Right atrium auricular region (tissue), 2 donors: ENCODE measurements at places on chromosomes 12 and 14.

GRCh38 chr12:121753844-121754264 is 39.6 kb downstream of the RHOF start:
- no peak overlapping the region for H3K4me3 ChIP-seq
- H3K4me1 ChIP-seq: no peaks in the 10 kb centered on the region
- H3K27me3 ChIP-seq: no peaks in the 10 kb centered on the region

DNA sequence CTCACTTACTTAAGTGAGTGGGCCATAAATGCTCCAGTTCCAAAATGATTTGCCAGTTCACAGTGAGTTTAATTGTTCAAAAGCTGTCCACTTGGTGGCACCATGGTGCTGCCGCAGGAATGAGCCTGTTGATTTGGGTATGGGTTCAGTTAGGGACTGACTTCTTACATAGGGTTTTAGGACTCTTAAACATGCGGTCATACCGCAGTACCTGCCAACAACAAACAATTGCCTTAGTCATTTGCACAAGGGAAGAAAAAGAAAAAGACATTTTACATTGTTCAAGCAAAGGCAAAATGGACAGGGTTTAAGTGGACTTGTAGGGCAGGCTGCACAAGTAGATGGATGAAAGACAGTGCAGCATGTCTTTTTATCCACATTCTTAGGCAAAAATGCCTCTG is 80.0 kb upstream of the DBX2 start:
- DNase-seq: peak; percentile 60
- no peaks in the 10 kb centered on the region for H3K27me3 ChIP-seq
- H3K36me3 ChIP-seq: no peaks in the 10 kb centered on the region
- H3K4me1 ChIP-seq: no peaks in the 10 kb centered on the region
- no peak overlapping the region for H3K27ac ChIP-seq
- no peak overlapping the region for H3K4me3 ChIP-seq

GRCh38 chr12:98808243-98808875 is 163.3 kb downstream of the APAF1 start:
- no peaks in the 10 kb centered on the region for H3K36me3 ChIP-seq
- no peaks in the 10 kb centered on the region for H3K4me1 ChIP-seq

GRCh38 chr12:124298685-124299410 is 4.0 kb downstream of the RFLNA start:
- no peak overlapping the region for H3K4me3 ChIP-seq
- no peak for DNase-seq
- H3K4me1 ChIP-seq: no peaks in the 10 kb centered on the region
- H3K27ac ChIP-seq: no peak overlapping the region
- H3K36me3 ChIP-seq: no peaks in the 10 kb centered on the region

- H3K36me3 ChIP-seq: no peaks in the 10 kb centered on the region
- DNase-seq: no peak
- H3K4me1 ChIP-seq: no peaks in the 10 kb centered on the region
- no peak overlapping the region for H3K27ac ChIP-seq
These were observed 39.5 kb upstream of the NT5DC3 start for GRCh38 chr12:103880299-103881142.

DNA sequence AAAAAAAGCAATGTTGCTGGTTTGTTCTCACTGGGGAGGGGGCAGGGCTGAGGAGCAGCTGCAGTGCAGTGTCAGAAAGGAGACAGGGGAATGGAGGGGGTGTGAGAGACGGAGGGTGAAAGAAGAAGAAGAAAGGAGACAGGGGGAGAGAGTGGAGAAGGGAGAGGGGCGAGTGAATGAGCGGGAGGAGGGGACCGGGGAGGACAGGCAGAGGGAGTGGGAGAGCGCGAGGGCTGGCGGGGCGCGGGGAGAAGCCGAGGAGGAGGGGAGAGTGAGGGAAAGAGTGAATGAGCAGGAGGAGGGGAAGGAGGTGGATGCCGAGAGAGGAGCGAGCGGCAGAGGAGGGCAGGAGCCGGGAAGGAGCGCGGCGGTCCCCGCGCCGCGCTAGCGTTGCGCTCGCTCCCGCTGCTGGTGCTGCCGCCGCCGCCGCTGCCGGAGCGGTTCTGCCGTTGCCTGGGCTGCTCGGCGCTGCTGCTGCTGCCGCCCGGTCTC is at the start of gene NOVA1:
NOVA1 (minus strand) TSS at position 445 of the 492 bp plus-strand sequence. CDS start 597 bp downstream, outside the sequence.
- no peaks in the 10 kb centered on the region for H3K4me1 ChIP-seq
- H3K27me3 ChIP-seq: no peaks in the 10 kb centered on the region
- no peak for DNase-seq
- no peaks in the 10 kb centered on the region for H3K36me3 ChIP-seq

- H3K27ac ChIP-seq: no peak overlapping the region
- no peaks in the 10 kb centered on the region for H3K36me3 ChIP-seq
- H3K4me3 ChIP-seq: no peak overlapping the region
- DNase-seq: no peak
These were observed 13.3 kb upstream of the OAS3 start for GRCh38 chr12:112924986-112925385.

DNA sequence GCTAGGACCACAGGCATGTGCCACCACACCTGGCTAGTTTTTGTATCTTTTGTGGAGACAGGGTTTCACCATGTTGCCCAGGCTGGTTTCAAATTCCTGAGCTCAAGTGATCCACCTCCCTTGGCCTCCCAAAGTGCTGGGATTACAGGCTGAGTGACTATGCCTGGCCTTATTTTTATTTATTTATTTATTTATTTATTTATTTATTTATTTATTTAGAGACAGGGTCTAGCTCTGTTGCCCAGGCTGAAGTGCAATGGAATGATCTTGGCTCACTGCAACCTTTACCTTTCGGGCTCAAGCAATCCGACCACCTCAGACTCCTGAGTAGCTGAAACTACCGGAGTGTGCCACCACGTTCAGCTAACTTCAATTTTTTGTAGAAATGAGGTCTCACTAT is 117.0 kb upstream of the MAX start:
- no peak for DNase-seq
- no peaks in the 10 kb centered on the region for H3K36me3 ChIP-seq
- no peak overlapping the region for H3K4me3 ChIP-seq
- H3K27ac ChIP-seq: no peak overlapping the region
- no peaks in the 10 kb centered on the region for H3K27me3 ChIP-seq
- no peaks in the 10 kb centered on the region for H3K4me1 ChIP-seq

DNA sequence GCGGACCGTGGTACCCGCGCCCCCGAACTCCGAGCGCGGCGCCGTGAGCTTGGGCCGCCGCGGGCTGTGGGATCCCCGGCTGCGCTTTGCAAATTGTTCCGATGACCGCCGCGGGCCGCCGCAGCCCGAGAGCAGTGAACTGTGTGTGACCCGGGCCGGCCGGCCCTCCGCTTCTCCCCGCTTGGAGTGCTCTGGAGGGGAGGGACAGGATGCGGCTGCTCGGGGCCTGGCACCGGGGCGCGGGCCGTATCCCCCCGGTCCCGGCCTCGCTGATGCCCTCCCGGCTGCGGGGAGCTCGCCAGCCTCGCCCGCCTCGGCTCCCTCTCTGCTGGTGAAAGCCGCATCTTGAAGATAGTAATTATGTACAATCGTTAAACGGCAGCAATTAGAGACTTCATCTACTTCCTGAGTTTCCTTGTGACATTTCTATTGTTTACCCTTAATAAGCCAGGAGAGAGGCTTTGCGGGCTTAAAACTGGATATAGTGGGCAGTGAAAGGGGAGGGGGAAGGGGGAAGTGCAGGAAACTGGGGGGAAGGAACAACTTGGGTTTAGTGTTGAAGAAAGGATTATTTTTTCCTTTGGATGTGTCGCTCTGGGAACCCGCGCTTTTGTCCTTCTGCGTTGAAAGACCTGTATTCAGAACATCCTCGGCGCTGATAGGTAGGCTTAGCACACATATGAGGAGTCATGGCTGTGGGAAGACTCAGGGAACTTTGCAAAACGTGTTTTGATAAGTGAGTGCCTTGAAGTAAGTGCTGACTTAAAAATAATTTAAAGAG is 1.2 kb downstream of the PELI2 start:
- peak overlapping the region; percentile 57 for H3K4me3 ChIP-seq
- no peaks in the 10 kb centered on the region for H3K36me3 ChIP-seq
- no peaks in the 10 kb centered on the region for H3K4me1 ChIP-seq
- DNase-seq: no peak
- H3K27me3 ChIP-seq: no peaks in the 10 kb centered on the region
- H3K27ac ChIP-seq: peak overlapping the region; percentile 88

GRCh38 chr14:88209273-88209672 is 113.8 kb downstream of the KCNK10 start:
- no peak for DNase-seq
- H3K4me1 ChIP-seq: no peaks in the 10 kb centered on the region
- no peaks in the 10 kb centered on the region for H3K36me3 ChIP-seq
- H3K4me3 ChIP-seq: no peak overlapping the region
- no peak overlapping the region for H3K27ac ChIP-seq
- H3K27me3 ChIP-seq: no peaks in the 10 kb centered on the region

- H3K27me3 ChIP-seq: no peaks in the 10 kb centered on the region
- H3K27ac ChIP-seq: peak overlapping the region; percentile 53
- H3K4me1 ChIP-seq: no peaks in the 10 kb centered on the region
- no peak for DNase-seq
- H3K4me3 ChIP-seq: no peak overlapping the region
These were observed 50.7 kb downstream of the SLC2A13 start for GRCh38 chr12:40055228-40055579.

DNA sequence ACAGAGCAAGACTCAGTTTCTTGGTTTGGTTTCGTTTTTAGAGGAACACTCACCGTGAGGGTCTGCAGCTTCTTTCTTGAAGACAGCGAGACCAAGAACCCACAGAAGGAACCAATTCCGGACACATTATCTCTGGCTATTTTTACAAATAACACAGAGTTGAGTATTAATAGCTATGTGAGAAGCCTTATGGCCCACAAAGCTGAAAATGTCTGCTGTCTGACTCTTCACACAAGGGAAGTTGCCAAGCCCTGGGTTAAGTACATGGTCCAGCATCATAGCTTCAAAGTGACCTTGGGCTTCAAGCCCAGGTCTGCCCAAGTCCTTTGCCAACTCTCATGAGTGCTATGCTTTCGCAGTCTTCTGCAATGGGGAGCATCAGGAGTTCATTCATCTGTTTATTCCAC is 2.6 kb upstream of the LGMN start:
- no peaks in the 10 kb centered on the region for H3K36me3 ChIP-seq
- H3K27me3 ChIP-seq: no peaks in the 10 kb centered on the region
- H3K27ac ChIP-seq: peak overlapping the region; percentile 68
- H3K4me3 ChIP-seq: no peak overlapping the region
- no peak for DNase-seq

DNA sequence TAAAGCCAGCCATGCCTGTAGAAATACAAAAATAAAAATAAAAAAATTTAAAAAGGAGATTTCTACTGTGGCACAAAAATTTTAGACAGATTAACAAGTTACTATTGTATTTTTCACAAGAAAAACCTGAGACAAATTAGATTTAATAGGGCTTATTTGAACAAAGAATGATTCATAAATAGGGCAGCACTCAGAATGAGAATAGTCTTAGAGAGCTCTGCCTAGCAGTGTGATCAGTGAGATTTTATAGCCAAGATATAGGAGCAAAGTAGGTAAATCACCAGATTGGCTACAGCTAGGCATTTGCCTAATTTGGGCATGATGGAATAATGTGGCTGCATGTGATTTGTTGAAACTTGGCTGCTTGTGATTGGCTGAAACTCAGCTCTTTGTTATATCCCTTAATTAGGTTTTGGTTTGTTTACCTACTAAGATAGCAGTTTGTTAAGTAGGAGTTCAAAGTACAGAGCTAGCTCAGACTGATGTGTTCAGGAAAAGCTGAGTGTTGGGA is 279.7 kb upstream of the TMTC1 start:
- no peaks in the 10 kb centered on the region for H3K27me3 ChIP-seq
- no peaks in the 10 kb centered on the region for H3K4me1 ChIP-seq
- no peak overlapping the region for H3K4me3 ChIP-seq
- DNase-seq: no peak

- H3K27me3 ChIP-seq: no peaks in the 10 kb centered on the region
- no peak overlapping the region for H3K4me3 ChIP-seq
- no peak overlapping the region for H3K27ac ChIP-seq
- DNase-seq: no peak
These were observed 135.8 kb downstream of the SSPN start for GRCh38 chr12:26331136-26331535.

DNA sequence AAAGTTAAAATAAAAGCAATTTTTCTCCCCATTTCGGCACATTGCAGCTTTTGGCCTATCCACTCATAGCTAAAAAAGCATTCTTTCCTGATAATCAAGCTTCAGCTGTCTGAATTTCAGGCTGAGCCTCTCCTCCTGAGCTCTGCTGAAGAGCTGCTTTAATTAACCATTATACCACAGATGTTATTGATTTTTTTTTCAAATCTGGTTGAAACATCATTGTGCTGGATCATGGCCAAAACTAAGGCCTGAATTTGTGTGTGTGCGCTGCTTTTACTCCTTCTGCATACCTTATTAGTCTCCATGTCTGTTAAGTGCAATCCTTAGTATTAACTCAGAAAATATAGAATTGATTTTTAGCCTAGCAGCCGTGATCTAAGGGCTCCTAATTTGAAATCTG is 52.3 kb downstream of the MBIP start:
- H3K27ac ChIP-seq: no peak overlapping the region
- H3K4me1 ChIP-seq: no peaks in the 10 kb centered on the region
- no peak for DNase-seq
- peaks cover 7% of the 10 kb centered on the region for H3K27me3 ChIP-seq

DNA sequence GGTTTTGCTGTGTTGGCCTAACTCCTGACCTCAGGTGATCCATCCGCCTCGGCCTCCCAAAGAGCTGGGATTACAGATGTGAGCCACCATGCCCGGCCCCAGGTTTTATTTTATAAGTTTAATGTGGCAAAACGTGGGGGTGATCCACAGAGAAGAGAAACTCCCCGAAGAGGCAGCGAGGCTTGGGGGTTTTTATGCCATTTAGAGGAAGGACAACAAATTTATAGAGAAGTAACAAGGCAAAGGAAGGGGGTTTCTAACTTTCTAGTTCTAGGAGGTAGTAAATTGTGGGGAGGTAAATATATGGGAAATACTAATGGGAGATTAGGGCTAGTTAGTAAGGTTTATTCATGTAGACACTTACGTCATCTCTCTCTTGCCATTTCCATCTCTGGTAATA is 17.2 kb upstream of the PHC1 start:
- H3K4me1 ChIP-seq: no peaks in the 10 kb centered on the region
- H3K4me3 ChIP-seq: no peak overlapping the region
- no peaks in the 10 kb centered on the region for H3K36me3 ChIP-seq
- H3K27ac ChIP-seq: no peak overlapping the region
- no peak for DNase-seq

- peaks cover 72% of the 10 kb centered on the region for H3K4me1 ChIP-seq
- H3K27me3 ChIP-seq: no peaks in the 10 kb centered on the region
- H3K27ac ChIP-seq: peak overlapping the region; percentile 94
- DNase-seq: no peak
- H3K36me3 ChIP-seq: no peaks in the 10 kb centered on the region
These were observed 48.7 kb downstream of the PSMA6 start for GRCh38 chr14:35340616-35341453.

GRCh38 chr14:21535545-21536417 is 9.6 kb upstream of the SALL2 start:
- peaks cover 15% of the 10 kb centered on the region for H3K27me3 ChIP-seq
- H3K4me1 ChIP-seq: no peaks in the 10 kb centered on the region
- no peak overlapping the region for H3K27ac ChIP-seq
- no peaks in the 10 kb centered on the region for H3K36me3 ChIP-seq
- H3K4me3 ChIP-seq: no peak overlapping the region
